ENCODE measurements at places on chromosomes 2 and 18. TPM values are rescaled to one million over a fixed set of nuclear protein-coding genes. Genes with fewer than 3 reads are reported as not detected.

DNA sequence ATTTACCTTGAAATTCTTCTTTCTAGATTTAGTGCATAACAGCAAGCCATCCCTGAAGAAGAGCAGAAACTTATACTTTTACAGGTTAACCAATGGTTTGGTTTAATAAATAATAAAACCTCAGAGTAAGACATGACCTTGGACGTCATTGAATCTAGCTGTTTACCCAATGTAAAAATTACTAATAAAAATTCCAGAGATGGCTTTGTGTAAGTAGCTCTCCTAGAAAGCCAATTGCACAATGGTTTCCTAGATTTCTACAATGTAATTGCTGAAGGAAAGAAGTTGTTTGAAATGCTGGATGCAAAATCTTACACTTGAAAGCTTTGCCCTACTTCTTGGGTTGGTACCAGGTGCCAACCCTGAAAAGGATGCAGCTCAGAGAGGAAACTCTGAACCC, 1.5 kb downstream of the XDH start:
- H3K36me3 ChIP-seq: no peaks in the 10 kb centered on the region
- H3K27me3 ChIP-seq: peaks cover 30% of the 10 kb centered on the region
- H3K4me3 ChIP-seq: no peak overlapping the region
- H3K4me1 ChIP-seq: peaks cover 4% of the 10 kb centered on the region
- no peak overlapping the region for H3K27ac ChIP-seq

- H3K36me3 ChIP-seq: no peaks in the 10 kb centered on the region
- H3K27me3 ChIP-seq: no peaks in the 10 kb centered on the region
- H3K4me3 ChIP-seq: no peak overlapping the region
- peaks cover 28% of the 10 kb centered on the region for H3K4me1 ChIP-seq
Measured at GRCh38 chr18:3584897-3585460, 135.0 kb downstream of the TGIF1 start.

DNA sequence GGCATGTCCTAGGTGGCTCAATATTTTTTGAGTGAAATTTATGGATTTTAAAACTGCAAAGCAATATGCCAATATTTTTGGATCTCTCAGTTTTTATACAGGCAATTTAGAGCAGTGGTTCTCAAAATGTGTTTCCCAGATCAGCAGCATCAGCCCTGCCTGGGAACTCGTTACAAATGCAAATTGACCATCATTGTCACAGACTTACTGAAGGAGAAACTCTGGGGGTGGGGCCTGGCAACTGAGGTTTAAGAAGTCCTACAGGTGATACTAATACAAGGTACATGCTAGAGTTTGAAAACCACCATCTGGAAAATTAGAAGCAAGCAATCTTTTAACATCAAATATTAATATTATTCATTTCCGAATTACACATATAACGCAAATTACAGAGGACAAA, 215.6 kb upstream of the PID1 start:
- no peaks in the 10 kb centered on the region for H3K4me1 ChIP-seq
- H3K27me3 ChIP-seq: no peaks in the 10 kb centered on the region
- no peak for DNase-seq
- H3K4me3 ChIP-seq: no peak overlapping the region
- H3K27ac ChIP-seq: no peak overlapping the region
- H3K36me3 ChIP-seq: no peaks in the 10 kb centered on the region

GRCh38 chr2:29281086-29281915, 166.1 kb downstream of the CLIP4 start:
- H3K36me3 ChIP-seq: no peaks in the 10 kb centered on the region
- no peak overlapping the region for H3K27ac ChIP-seq
- H3K4me1 ChIP-seq: no peaks in the 10 kb centered on the region
- DNase-seq: no peak
- H3K27me3 ChIP-seq: peaks cover 6% of the 10 kb centered on the region

DNA sequence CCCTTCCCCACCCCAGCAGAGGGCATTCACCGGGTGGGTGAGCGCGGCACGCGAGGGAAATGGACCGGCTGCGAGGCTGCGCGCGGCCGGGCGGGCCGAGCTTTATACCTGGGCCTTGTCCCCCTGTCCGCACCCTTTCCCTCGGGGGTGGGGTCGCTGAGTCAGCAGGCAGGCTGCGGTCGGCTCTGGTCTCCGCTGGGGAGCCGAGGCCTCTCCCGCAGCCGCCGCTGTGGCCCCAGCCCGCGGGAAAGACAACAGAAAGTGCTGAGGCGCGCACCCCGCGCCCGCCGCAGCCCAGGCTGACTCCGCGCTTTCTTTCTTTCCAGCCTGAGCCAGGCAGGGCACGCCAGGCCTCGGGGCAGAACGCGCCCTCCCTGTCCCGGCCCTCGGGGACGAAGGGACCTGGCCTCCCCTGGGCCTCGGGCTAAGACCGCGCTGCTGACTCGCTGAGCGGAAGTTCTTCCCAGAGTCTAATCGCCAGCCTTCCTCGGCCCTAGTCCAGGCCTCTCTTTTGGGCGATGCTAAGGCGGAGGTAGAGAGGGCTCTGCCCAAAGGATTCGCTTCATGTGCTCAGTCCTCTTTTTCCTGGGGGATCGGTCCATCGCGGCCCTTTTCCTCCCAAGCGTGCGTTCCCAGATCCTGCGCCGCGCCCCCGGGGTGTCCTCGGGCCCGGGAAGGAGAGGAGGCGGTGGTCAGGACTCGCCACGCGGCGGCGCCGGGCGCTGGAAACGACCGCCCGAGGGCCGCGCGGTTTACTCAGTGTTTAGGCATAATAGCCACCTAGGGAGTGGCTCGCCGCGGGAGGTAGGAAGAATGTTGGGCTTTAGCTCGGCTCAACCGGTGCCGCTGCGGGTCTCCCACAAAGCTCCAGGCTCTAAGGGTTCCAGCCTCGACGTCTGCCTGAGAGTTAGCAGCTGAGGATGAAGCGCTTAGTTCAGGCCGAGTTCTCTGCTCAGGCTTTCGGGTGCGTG, at the start of gene CRYBA2:
Gene CRYBA2, minus strand, starts transcription at position 78 of the 971 bp plus-strand sequence. CDS start 246 bp downstream, outside the sequence.
- no peak within 1 kb of the TSS for H3K4me3 ChIP-seq
- H3K27ac ChIP-seq: no peak within 1 kb of the TSS
- DNase-seq: no peak
- H3K4me1 ChIP-seq: peaks cover 4% of the 10 kb centered on the region
- no peaks in the 10 kb centered on the region for H3K36me3 ChIP-seq

GRCh38 chr2:43427032-43427424, 168.8 kb downstream of the THADA start:
- H3K36me3 ChIP-seq: peaks cover 35% of the 10 kb centered on the region
- peak overlapping the region; percentile 46 for H3K4me3 ChIP-seq
- H3K27ac ChIP-seq: peak overlapping the region; percentile 78
- H3K4me1 ChIP-seq: peaks cover 36% of the 10 kb centered on the region
- no peaks in the 10 kb centered on the region for H3K27me3 ChIP-seq

DNA sequence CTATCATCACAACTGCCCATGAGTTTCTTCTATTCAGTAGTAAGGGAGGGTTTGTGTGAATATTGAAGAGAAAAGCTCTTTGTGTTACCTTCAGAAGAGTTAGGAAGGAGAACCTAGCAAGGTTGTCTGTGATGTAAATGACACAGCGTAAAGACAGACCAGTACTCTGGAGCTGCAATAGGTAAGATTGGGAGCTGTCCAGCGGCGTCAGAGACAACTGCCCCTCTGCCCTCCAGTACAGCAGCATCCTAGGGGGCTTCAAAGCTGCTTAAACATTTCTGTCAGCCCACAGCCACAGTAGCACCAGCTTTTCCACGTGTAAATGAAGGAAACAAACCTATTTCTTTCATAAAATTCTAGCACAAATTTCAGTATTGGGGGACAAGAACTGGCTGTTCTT, 34.5 kb downstream of the NYAP2 start:
- no peak for DNase-seq
- H3K27ac ChIP-seq: no peak overlapping the region
- H3K4me3 ChIP-seq: no peak overlapping the region

DNA sequence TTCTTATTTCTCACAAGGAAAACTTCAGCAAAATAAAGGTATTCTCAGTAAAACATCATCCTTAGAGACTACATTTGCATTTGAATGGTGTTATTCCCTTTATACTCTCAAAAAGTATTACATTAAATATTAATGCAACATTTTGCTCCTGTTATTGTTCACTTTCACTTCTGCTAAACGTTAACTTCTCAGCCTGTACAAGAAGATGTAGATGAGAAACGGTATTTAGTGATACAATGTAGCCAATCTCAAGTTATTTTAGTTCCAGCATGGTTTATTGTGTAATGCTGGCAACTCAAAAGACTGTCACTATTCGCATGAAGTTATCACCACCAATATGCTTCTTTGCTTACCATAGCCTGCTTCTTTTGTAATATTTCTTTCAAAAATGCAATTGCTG, 514.1 kb downstream of the CPS1 start:
- no peaks in the 10 kb centered on the region for H3K4me1 ChIP-seq
- no peaks in the 10 kb centered on the region for H3K36me3 ChIP-seq
- H3K4me3 ChIP-seq: no peak overlapping the region

HMSD gene
- not detected for total RNA-seq
